ENCODE measurements at places on chromosomes 1 and 21.

GRCh38 chr1:40303051-40303771 is 13.9 kb downstream of the COL9A2 start:
- DNase-seq = no peak

DNA sequence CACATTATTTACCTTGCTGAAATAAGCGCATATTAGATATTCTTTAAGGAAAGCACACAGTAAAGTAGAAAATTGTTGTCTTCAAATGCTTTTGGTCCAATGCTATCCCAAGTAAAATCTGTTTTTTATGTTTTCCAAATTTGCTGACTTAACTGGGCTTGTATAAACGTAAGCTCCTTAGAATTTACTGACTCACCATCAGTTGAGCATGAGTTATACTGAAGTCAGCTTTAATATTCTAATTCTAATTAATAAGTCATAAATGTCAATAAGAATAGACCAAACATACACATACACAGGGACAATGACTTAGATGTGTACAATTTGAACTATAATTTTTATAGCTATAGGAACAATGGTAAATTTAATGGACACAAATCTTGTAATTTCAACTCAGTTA is 319.2 kb downstream of the TPR start:
- DNase-seq = no peak

- DNase-seq = no peak
Measured at GRCh38 chr1:51301152-51301843, 29.1 kb downstream of the TTC39A start.

GRCh38 chr1:27097484-27097917 is 57.4 kb downstream of the SLC9A1 start:
- peak; percentile 77 for DNase-seq

GRCh38 chr1:168141871-168142385 is 5.2 kb upstream of the GPR161 start:
- DNase-seq = no peak

Measured in activated naive CD4-positive, alpha-beta T cell treated with anti-CD3 and anti-CD28 coated beads, Interleukin-2, amount 50 U/mL, for 72 hours (primary cell).